RKO (cell line): ENCODE measurements at places on chromosomes 6 and 20.

- no peak for DNase-seq
Measured at GRCh38 chr20:21520702-21521595, 7.1 kb upstream of the NKX2-2 start.

GRCh38 chr6:156378853-156379252 is 398.3 kb upstream of the ARID1B start:
- DNase-seq = no peak

- DNase-seq = peak; percentile 15
Measured at GRCh38 chr6:41488433-41489119, 57.6 kb upstream of the FOXP4 start.

DNA sequence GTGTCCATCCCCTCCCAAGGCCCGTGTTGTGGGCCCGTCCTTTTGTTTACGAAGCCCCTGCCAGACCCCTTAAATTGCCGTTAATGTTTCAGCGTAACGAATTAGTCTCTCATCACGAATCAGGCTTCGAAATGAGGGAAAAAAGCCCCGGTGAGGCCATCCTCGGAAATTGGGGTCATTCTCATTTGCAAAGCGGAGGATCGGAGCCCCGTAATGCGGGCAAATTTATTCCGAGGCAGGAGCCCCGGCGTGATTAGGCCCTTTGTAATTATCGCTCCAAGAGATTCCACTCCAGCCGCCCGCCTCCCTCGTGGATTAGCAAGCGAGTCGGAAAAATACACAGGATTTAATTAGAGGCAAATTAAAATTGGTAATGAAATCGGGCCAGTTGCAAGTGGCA is 44.9 kb upstream of the MDFI start:
- DNase-seq = no peak

DNA sequence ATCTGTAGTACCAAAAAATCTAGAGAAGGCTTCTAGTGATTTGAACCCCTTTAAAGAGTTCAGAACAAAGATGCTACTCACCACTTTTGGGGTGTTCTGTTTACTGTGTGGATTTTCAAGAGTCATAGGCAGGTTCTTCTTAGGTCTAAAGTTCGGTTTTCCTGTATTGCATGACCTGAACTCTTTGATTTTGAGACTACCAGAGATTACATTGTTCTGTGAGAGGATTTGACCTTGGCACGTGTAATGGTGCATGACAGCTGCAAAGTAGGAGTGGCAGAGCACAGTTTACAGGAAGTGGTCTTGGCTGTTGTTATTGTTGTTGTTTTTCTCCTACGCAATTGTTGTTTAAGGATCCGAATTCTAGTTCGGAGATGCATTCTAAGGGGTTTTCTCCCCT is 592.7 kb downstream of the EPHA7 start:
- DNase-seq = no peak

- peak; percentile 87 for DNase-seq
Measured at GRCh38 chr20:47725248-47725973, 59.9 kb downstream of the SULF2 start.

GRCh38 chr6:151240036-151240685 is 394 bp downstream of the AKAP12 start:
- DNase-seq = no peak

DNA sequence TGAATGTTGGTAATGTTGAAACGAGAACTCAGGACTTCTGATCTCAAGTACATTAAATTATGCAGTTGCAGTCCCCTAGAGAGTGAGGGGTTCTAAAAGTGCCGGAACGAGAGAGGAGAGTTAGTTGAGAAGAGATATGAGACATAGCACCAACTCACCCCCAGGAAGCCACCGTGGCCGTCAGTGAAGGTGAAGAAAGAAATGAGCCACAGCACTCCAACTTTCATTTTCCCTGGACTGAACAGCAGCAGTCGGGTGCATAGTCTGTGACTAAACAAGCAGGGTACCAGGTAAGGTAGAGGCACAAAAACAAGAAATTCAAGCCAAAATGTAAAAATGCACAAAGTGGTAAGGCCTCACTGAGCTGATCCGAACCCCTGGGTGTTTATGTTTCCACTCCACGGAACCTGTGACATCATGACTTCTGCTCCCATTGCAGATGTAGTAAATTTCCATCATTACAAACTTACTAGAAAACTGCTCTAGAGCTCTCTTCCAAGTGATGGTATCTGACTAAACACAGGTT is 13.2 kb downstream of the ADGRF1 start:
- DNase-seq = no peak

DNA sequence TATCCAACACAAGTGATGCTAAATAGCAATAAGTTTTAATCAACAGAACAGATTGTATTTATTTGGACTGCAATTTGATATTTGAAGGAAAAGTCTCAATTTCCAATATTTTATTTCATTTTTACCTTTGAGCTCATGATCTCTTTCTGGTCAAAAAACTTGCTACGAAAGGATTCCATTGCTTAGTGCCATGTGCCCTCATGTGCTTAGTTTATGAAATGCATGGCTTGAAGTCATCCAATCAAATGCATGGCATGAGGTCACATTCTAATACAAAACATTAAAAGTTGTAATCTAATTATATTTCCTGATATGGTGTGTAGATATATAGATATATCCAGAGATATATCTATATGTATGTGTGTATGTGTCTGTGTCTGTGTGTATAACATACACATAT is 321.2 kb upstream of the ADGRB3 start:
- DNase-seq = peak; percentile 54

- DNase-seq = no peak
Measured at GRCh38 chr6:50716899-50717509, 3.7 kb downstream of the TFAP2D start.

- no peak for DNase-seq
Measured at GRCh38 chr20:62025832-62026563, 39.7 kb downstream of the TAF4 start.

- DNase-seq = no peak
Measured at GRCh38 chr6:150028799-150029198, 3.5 kb upstream of the RAET1L start.

- DNase-seq = peak; percentile 44
Measured at GRCh38 chr20:32674362-32674789, 635 bp upstream of the C20orf203 start.

DNA sequence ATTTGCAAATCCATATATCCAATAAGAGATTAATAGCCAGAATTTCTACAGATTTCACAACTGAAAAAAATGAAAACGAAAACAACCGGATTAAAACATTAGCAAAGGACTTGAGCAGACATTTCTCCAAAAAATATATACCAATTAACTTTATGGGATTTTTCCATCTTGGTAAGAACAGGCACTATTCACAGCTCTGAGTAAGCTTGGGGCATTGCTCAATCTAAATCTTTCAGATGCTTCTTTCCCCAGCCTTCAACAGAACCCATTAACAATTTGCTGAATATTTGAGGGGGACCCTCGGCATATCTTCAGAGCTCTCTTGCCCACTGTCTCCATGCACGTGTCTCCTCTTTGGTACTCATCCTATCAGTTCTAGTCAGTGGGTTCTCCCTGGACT is 111.7 kb upstream of the CD93 start:
- no peak for DNase-seq

GRCh38 chr20:20780127-20780824 is 67.8 kb upstream of the RALGAPA2 start:
- DNase-seq = no peak

- DNase-seq = no peak
Measured at GRCh38 chr6:4973982-4974745, 29.7 kb downstream of the RPP40 start.

- no peak for DNase-seq
Measured at GRCh38 chr20:41196653-41197225, 59.4 kb downstream of the PLCG1 start.

GRCh38 chr20:57781901-57782300 is 72.1 kb upstream of the PMEPA1 start:
- no peak for DNase-seq

- no peak for DNase-seq
Measured at GRCh38 chr6:35794536-35795452, 2.3 kb downstream of the CLPS start.

GRCh38 chr6:91081452-91082067 is 494.7 kb upstream of the MAP3K7 start:
- DNase-seq = peak; percentile 50

DNA sequence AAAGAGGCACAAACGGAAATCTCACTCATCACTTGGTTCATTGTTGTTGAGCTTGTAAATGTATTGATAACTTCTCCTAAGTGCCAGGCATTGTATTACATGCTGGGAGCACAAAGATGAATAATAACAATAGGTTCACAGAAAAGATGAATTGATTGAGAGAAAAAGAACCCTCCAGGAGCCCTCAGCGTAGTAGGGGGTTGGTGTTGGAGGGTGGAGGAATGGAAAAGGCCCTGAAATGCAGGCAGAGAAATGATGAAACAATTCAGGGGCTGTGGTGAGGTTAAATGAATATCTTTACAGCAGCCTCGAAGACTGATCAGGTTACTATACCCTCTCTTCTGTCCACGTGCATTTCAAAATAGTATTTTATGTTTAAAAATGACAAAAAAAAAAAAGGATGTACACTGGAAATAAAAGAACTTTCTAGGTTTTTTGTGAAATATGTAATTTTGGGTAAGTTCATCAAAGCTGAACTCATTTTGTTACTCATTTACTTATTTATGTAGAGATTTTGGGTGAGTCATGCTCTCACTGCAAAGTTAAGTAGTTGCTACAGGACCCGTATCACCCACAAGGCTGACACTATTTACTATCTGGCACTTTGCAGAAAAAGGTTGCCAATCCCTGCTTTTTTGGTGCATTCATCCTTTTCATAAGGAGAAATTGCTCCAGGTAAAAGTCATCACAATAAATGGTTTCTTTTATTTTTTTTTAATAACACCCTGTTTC is 277.3 kb downstream of the ZNF217 start:
- no peak for DNase-seq

DNA sequence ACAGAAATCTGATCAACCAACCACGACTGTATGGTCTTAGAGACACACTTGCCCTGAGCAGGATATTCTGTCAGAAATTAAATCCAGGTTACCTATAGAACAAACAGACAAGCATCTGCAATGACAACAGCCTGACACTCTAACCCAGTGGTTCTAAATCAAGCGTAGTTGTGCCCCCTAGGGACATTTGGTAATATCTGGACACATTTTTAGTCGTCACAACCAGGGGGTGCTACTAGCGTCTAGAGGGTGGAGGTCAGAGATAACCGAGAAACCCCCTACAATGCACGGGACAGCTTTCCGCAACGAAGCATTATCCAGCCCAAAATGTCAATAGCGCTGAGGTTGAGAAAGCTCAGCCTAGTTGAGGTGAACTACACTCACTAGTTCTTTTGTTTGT is 32.3 kb downstream of the ID4 start:
- DNase-seq = no peak

DNA sequence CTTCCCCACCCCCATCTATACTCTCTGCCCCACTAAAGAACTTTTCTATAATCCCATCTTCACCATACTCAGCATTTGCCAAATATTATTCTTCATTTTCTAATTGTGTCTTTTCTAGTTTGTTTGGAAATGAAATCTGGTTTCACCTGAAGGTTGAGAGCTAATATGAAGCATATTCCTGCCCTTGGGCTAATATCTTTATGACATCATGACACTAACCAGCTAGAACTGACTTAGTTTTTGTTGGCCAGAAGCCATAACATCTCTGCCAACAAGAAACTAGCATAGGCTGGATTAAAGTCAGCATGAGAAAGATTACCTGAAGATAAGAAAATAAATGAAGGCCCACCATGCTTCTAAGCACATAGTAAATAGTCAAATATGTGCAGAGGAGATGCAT is 16.7 kb downstream of the UNC5CL start:
- DNase-seq = no peak

- no peak for DNase-seq
Measured at GRCh38 chr6:87661016-87661415, 41.0 kb downstream of the AKIRIN2 start.

GRCh38 chr6:168055696-168056489 is 23.1 kb downstream of the FRMD1 start:
- DNase-seq = no peak

GRCh38 chr6:53956068-53956711 is 155.1 kb upstream of the MLIP start:
- DNase-seq = peak; percentile 63

DNA sequence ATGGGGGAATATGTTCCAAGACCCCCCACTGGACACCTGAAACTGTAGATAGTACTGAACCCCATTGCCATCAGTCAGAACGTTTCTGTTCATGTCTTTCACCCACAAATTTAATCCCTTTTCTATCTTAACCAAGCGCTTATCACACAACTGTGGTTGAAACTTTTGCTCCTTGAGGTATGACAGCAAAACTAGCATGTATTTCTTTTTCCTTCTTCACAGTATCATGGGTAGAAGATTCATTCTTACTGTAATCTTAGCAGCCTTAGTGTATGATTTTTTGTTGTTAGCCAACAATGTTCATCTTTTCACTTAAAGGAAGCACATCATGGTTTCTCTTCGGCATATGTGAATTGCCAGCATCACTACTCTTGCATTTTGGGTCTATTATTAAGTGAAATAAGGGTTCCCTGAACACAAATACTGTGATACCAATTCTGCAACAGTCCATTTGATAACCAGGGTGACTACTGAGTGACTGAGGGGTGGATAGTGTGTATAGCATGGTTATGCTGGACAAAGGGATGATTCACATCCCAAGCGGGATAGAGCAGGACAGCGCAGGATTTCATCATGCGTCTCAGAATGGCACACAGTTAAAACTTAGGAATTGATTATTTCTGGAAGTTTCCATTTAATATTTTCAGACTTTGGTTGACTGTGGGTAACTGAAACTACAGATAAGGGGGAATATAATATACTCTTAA is 41.8 kb downstream of the KCNS1 start:
- DNase-seq = peak; percentile 27

DNA sequence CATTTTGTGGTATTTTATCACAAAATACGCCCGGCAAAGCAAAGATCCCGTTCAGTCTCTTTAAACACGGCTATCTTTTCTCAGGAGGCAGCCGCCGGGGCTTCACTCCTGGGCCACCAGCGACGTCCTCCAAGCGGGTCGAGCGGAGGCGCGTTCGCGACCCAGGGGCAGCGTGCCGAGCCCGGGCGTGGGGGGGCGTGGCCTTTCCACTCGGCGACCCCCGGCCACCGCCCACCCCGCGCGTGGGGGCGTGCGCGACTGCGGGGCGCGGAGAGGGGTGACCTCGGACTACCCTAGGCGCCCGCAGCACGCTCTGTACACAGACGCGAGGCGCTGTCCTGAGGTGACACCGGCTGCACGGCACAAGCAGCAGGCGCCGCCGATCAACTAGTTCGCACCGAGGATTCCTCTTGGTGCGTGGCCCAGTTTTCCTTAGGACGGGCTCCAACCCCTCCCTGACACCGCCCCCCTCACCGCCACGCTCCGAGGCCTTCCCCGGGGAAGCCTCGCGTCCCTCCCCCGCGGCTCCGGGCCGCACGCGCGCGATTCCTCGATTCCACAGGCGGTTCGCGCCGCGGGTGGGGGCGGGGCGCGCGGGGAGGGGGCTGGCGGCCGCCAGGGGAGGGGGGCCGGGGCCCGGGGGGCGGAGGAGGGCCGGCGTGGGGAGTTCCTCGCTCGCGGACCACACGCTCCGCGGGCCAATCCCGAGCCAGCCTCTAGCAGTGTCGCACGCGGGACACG is 1.1 kb upstream of the JARID2 start:
- DNase-seq = peak; percentile 64

- DNase-seq = no peak
Measured at GRCh38 chr6:165511807-165512206, 151.2 kb downstream of the PDE10A start.
